ENCODE measurements at places on chromosomes 6 and 20.
A peak's percentile ranks its signal among the peaks of the same experiment; 100 is the strongest.

DNA sequence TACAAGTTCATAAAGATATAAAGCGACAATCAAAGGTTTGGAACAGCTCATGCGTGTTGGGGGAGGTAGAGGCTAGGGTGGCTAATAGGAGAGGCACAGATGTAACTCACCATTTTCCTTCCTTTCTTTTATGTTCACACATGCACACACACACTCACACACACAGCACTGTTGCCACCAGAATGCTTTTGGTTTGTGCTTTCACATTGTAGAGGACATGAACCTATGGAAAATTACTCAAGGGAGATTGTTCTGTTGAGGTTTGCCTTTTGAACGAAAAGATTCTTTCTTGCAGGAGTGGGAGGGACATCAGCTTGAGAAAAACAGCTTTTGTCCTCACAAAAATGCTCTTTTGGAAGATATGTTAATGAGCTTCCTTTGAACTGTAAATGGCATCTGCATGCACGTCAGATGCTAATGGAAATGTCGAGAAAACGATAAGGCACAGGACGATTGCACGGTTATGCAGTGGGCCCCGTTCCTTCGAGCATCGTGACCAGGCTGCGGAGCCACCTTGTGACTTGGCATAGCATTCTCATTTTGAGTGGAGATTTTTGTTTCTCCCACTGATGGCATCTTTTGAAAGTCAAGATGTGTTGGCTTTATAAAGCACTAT lies 724.1 kb downstream of the KIF16B start:
- no peak for DNase-seq

- DNase-seq, result no peak
Observed at GRCh38 chr6:129183187-129183591, 300.3 kb downstream of the LAMA2 start.

DNA sequence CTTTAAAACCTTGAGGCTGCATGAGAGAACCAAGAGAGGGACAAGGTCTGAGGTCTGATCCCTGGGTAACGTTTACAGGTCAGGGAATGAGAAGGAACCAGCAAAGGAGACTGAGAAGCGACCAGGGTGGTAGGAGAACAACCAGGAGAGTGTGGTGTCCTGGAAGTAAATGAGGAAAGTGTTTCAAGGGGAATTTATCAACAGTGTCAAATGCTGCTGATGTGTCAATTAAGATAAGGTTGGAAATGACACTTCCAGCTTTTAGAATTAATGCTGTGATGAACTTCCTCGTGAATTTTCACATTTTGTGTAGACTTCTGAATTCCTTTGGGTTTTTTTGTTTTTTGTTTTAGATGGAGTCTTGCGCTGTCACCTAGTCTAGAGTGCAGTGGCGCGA lies 83.7 kb downstream of the CNBD2 start:
- no peak for DNase-seq

DNA sequence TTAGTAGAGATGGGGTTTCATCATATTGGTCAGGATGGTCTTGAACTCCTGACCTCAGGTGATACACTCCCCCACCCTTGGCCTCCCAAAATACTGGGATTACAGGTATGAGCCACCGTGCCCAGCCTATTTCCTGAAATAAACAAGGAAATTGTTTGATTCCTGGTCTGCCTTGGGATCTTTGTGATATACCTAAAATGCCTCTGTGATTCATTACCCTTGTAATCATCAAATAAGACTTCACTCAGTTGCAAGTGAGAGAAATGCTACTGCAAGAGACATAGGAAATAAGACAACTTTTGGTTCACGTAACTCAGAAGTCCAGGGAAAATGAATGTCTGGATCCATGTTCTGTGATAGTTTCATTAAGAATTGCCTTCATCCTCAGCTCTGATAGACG lies 173.2 kb upstream of the MARCKS start:
- DNase-seq, result no peak

DNA sequence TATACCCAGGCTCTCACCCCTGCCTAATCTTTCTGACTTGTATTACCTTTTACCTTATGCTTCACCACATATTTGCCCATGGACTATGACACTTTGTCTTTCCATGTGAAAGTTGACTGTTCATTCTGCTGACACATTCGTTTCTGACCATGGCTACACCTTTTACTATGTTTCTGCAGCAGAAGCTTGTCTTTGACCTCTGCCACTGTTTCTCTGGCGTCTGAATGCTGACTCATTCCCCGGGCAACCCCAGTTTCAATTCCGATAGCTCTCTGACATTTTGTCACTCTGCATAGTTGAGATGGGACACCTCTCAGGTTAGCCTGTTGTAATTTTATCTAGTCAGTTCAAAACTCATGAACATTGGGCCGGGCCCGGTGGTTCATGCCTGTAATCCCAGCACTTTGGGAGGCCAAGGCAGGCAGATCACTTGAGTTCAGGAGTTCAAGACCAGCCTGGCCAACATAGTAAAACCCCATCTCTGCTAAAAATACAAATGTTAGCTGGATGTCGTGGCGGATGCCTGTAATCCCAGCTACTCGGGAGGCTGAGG lies 50.7 kb downstream of the SLC26A8 start:
- DNase-seq, result no peak

- peak; percentile 45 for DNase-seq
Observed at GRCh38 chr6:26311012-26311384, 54.0 kb upstream of the BTN3A2 start.
